Cardiac septum (tissue), 1 donor: ENCODE measurements at places on chromosomes 12 and 14.

DNA sequence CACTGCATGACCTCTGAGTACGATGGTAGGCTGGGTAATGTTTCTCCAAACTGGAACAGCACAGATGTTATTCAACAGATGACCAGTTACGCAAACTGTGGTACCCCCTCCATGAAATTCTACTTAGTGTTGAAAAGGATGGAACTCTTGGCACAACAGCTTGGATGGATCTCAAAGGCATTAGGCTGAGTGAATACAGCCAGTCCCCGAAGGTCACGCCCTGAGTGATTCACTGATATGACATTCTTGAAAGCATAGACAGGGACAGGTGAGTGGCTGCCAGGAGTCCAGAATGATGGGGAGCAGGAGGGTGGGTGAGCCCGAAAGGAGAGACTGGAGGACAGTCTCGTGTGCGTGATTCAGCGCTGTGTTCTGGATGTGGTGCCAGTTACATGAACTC lies 187.5 kb upstream of the TMEM132C start:
- DNase-seq, result no peak

GRCh38 chr14:24565766-24566165 lies 10.3 kb downstream of the CTSG start:
- DNase-seq, result no peak

- DNase-seq, result no peak
Measured at GRCh38 chr12:124509676-124510300, 57.6 kb downstream of the NCOR2 start.

DNA sequence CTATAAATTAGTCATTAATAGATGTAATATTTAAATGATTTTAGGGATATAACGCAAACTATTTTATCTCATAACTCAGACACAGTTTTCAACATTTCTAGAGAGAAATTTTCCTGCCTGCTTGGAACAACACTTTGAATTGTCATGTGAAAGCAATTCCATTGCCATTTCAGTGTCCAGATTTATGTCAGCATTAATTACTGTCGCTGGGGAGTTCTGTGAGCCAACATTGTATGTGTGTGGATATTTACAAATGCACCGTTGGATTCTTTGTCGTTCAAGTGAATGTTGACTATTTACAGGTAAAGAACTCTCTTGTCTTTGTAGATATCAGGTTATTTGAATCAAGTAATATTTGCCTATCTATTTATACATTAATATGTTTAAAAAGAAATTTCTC lies 465.3 kb upstream of the RGS6 start:
- DNase-seq, result no peak

GRCh38 chr12:12946686-12947355 lies 5.1 kb downstream of the GPRC5D start:
- DNase-seq, result no peak

- DNase-seq, result no peak
Measured at GRCh38 chr12:98691351-98691750, 46.3 kb downstream of the APAF1 start.

- DNase-seq, result peak; percentile 95
Measured at GRCh38 chr14:92121670-92122350, at the start of the genes CPSF2 and NDUFB1. CPSF2 (plus strand) TSS chr14:92121969; CDS start chr14:92130985, 9,016 bp downstream. NDUFB1 (minus strand) TSS chr14:92121706; CDS start chr14:92117637, 4,069 bp downstream.

- no peak for DNase-seq
Measured at GRCh38 chr12:33628087-33628486, 188.5 kb upstream of the SYT10 start.

GRCh38 chr14:73748858-73749357 lies 34.7 kb upstream of the PNMA1 start:
- DNase-seq, result no peak

DNA sequence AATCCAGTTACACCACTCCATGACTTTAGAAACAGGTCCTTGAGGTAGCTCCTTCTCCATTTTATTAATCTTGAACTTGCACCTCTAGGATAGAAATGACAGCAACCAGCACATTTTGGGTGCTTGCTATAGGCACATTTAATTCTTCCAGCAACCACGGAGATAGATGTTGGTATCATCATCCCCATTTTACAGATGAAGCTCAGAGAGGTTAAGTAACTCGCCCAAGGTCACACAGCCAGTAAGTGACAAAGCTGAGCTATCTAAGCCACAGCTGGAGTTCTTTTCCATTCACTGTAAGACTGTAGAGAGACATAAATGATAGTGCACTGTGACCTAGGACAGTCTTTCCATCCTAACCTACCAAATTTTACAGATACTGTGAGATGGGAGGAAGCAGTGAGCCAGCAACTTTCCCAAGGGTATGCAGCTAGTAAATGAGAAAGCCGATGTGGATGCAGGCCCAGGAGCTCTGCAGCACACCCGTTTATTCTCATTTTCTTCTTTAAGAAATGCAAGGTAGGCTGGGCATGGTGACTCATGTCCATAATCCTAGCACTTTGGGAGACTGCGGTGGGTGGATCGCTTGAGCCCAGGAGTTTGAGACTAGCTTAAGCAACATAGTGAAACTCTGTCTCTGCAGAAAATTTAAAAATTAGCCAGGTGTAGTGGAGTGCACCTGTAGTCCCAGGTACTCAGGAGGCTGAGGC lies 103.2 kb downstream of the TBX5 start:
- no peak for DNase-seq

- no peak for DNase-seq
Measured at GRCh38 chr12:6563448-6564050, 4.5 kb downstream of the NOP2 start.

DNA sequence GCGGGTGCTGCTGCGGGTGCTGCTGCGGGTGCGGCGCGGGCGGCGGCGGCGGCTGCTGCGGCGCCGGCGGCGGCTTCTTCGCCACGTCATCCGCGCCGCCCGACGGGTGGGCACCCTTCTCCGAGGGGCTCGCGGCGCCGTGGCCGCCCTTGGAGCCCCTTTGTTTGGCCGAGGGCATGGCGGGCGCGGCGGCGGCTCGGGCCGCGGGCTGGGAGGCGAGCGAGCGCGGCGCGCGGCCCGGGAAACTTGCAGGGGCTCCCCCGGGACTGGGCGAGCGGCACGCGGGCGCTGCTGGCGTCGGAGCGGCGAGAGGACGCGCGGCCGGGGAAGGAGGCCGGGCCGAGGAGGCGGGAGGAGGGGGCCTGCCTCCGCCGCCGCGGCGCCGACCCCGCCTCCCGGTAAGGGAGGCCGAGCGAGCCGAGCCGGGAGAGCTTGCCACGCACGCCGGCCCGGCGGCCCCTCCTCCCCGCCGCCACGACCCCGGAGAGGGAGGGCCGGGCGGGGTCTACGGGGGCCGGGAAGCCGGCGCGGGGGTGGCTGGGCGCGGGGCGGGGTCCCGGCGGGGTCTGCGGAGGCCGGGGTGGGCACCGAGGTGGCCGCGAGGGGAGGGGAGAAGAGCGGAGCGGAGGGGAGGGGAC lies at the start of gene CKAP4:
CKAP4 (minus strand) TSS at position 347 of the 638 bp plus-strand sequence; CDS start at position 178, 169 bp downstream.
- DNase-seq, result peak; percentile 91

- no peak for DNase-seq
Measured at GRCh38 chr14:61106271-61106958, 125.4 kb downstream of the SLC38A6 start.

- no peak for DNase-seq
Measured at GRCh38 chr12:90839346-90839745, 115.6 kb downstream of the CCER1 start.

DNA sequence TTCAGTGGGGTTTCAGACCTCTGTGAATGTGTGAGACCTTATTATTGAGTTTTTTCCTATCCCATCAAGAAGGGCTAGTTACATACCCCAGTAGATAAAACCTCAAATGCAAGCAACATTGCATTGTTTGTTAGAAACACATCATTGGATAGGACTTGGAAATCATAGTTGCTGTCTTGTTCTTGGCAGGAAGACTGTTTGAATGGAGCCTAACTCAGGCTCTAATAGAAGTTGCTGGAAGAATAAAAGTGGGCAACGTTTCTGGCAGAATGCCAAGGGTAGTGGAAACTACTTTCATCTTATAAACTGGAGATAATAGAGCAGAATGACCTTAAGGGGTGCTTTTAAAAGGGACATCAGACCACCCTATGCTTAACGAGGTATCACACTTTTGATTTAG lies 9.9 kb upstream of the PTHLH start:
- no peak for DNase-seq

GRCh38 chr12:94165138-94165537 lies 16.8 kb downstream of the PLXNC1 start:
- DNase-seq, result no peak

GRCh38 chr12:120710031-120710804 lies at the start of gene UNC119B:
UNC119B (plus strand) TSS chr12:120710458; CDS start chr12:120710475, 17 bp downstream.
- peak; percentile 91 for DNase-seq

- DNase-seq, result no peak
Measured at GRCh38 chr14:80239631-80240030, 28.3 kb upstream of the DIO2 start.

DNA sequence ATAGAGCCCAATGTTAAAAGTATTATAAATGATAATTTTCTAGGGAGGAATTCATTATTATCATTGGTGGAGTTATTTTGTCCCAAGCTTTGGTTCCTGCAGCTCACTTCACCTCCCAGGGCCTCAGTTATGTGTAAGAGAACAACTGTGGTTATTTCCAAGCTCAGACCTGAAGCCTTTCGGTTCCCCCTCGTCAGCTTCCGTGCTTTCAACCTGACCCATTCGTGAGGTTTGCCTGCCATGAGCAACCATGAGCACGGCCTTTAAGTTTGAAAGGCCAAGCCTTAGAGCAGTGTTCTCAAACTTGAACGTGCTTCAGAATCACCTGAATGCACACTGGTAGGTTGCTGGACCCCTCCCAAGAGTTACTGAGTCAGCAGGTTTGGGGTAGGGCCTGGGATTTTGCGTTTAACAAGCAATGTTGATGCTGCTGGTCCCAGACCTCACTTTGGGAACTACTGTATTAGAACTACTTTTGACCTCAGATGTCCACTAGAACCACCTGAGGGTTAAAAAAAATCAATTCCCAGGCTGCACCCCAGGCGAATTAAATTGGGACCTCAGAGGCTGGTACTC lies 133.0 kb upstream of the PRMT8 start:
- peak; percentile 35 for DNase-seq

GRCh38 chr12:23824358-23824757 lies 125.1 kb downstream of the SOX5 start:
- DNase-seq, result no peak

GRCh38 chr12:120640861-120641833 lies 721 bp downstream of the CABP1 start:
- DNase-seq, result no peak

DNA sequence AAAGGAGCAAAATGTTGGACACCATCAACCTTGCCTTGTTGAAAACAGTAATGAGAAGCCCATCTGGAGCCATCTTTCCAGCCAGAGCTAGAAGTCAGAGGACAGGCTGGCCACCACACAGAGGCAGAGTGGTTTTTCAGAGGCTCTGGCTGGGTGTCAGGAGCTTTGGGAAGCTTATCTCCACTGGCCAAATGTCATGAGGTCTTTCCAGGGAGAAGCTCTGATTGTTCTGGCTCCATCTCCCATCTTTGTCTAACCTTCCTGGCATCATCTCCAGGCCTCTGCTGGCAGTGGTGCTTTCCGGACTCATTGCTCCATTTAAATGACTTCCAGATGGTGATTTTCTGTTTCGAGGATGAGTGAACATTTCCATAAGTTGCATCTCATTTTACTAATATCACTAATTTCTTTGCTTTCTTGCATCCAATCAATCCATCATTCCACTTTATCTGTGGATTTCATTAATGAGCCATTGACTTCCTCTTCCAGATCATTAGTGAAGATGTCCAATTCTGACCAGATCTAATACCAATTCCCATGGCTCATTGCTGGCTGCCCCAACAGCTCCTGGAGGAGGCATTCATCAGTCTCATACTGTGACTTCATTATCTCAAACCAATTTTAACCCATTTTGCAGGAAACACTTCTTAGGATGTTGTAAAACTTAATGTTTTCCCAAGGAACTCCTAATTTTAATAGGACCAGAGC lies 35.3 kb upstream of the TMTC1 start:
- peak; percentile 75 for DNase-seq

GRCh38 chr12:109739747-109740693 lies 26.4 kb downstream of the FAM222A start:
- DNase-seq, result no peak

- DNase-seq, result no peak
Measured at GRCh38 chr14:93533437-93533836, 102.7 kb downstream of the UNC79 start.

GRCh38 chr14:69708049-69708448 lies 58.9 kb upstream of the SRSF5 start:
- no peak for DNase-seq

- DNase-seq, result no peak
Measured at GRCh38 chr14:102008891-102009290, 44.5 kb downstream of the DYNC1H1 start.

DNA sequence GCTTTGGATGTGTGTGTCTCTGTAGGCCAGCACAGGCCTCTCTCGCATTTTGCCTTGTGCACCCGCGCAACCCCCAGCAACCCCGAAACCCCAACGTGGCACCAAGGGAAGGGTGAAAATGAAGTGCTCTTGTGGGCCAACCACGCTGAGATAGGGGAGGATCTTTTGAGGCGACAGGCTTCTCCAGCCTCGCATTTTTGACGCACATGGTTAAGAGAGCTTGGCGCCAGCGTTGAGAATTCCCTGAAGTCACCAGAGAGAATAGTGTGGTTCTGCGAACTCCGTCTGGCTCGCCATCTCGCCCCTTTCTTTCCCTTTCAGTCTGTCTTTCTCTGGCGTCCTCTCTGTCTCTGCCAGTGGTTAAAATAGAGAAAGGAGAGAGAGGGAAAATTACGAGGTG lies 1.9 kb upstream of the TBX3 start:
- DNase-seq, result no peak

- DNase-seq, result peak; percentile 19
Measured at GRCh38 chr14:94054401-94054800, 26.6 kb downstream of the DDX24 start.

DNA sequence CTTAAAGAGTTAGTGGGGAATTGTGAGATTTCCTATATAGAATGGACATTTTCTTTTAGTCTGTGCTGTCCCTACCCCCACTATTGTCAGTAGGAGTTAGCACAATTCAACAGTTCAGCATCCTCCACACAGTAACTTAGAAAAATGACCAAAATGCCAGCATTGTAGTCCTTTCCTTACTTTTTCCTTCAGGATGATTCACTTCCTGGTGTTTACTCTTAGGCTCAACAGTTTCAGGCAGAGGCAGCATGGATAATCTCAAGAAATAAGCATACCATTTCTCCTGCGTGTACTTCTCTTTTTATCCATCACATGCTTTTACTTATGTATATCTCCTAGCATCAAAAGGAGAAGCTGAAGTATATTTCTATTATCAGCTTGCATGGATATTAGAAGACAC lies 683.4 kb downstream of the SLC16A7 start:
- no peak for DNase-seq

DNA sequence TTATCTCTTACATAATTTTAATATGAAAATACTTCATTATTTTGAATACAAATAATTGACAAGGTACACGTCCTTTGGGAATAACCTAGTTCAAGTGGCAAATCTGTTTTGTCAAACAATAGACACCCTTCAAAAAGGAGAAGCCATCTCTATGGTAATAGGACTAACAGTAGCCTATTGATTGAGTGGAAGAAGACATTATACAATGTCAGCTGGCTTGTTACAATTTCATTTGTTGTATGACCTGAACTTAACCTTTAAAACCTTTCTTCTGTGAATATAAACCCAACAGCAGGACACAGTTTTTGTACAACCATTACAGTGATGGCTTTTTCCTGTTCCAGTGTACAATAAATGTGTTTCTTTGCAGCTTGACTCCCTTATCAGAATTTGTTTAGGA lies 8.1 kb downstream of the TMEM260 start:
- DNase-seq, result no peak
